ENCODE measurements at places on chromosomes 2 and 18.

GRCh38 chr18:45339810-45340550, 275.3 kb upstream of the SLC14A2 start:
- DNase-seq = no peak

DNA sequence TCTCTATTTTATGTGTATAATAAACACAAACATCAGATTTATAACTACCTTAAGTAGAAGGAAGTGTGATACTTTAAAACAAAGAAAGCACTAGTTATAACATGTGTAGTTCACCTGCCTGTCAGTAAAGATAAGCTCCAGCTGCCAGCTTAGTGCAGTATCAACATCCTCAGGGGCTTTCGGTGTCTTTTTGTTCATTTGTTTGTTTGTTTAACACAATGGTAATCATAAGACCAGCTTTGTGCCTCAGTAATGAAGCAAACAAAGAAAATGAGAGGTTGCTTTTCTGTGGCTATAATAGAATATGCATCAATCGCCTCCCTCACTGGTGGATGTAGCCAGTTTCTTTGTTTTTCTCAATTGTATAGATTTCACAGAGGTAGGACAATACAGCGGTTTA, 1499.0 kb upstream of the TMEFF2 start:
- no peak for DNase-seq

GRCh38 chr2:173355866-173356508, 1.3 kb downstream of the CDCA7 start:
- no peak for DNase-seq

DNA sequence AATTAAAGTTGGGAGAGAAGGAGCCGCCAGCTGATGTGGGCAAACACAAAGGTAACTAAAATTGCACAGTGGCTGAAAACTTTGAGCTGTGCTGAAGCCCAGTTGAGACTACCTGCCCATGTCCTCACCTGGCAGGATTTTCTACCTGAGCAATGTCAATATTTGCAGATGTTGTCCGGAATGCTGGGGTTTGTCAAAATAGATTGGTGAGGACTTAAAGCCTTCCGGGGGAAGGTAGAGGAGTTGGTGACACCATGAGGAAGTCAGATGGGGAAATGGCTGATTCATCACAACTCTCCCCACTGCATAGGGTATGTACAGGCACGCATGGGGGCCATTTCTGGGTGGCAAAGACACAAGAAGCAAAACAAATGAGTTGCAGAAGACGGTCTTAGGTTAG, 114.9 kb downstream of the ALK start:
- DNase-seq = no peak

GRCh38 chr2:222362336-222362735, 62.0 kb upstream of the SGPP2 start:
- DNase-seq = no peak

DNA sequence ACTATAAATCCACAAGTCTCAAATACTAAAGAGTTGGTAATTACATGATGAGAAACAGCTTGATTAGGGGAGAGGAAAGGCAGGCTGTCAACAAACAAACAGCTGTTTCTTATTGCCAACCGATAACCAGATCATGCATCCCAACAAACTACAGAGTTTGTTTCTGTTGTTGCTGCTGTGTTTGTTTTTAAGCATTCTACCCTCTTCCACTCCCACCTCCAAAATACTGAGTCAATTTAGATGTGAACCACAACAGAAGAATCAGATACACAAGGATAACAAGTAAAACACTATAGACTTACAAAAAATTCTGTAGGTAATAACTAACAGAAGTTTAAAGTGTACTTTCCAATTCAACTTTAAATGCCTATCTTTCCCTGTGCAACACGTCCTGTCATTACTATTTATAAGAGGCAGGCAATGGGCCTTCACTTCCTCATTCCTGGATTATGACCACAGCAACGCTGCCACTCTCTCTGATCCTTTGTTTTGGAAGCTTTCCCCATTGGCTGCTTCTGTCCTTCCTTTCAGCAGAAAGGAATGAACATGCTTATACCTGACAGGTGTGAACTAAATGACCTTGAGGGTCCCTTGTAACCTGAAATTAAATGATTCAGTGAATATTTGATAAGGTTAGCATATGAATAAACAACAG, 152.0 kb downstream of the SRBD1 start:
- DNase-seq = no peak

- no peak for DNase-seq
Measured at GRCh38 chr2:177058747-177059146, 153.8 kb upstream of the HNRNPA3 start.

GRCh38 chr18:53952700-53953099, 271.8 kb downstream of the MBD2 start:
- no peak for DNase-seq

GRCh38 chr2:170484552-170484951, 230.6 kb upstream of the SP5 start:
- DNase-seq = no peak

GRCh38 chr2:19810148-19810547, 91.6 kb downstream of the TTC32 start:
- no peak for DNase-seq

- no peak for DNase-seq
Measured at GRCh38 chr2:117232305-117232704, 582.2 kb upstream of the DDX18 start.

DNA sequence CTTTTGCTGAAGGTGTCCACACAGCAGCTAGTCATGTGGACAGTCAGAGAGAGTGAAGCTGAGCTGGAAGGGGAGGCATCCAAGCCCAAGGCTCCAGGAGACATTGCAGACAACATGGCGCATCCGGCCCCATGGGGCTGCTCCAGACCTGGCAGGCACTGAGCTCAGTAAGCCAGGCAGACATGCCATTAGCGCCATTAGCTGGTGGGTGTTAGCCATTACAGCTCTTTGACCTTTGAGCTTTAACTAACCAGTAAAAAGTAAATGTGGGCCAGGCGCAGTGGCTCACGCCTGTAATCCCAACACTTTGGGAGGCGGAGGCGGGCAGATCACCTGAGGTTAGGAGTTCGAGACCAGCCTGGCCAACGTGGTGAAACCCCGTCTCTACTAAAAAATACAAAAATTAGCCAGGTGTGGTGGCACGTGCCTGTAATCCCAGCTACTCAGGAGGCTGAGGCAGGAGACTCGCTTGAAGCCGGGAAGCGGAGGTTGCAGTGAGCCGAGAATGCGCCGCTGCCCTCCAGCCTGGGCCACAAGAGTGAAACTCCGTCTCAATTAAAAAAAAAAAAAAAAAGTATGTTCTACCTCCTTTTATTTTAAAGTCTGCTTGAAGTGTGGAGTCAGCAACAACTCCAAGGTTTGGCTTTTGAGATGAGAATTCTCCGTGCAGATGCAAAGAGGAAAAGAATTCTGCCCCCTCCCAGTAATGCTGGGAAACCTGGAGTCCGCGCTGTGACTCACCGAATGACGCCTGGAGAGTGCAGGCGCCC, 69.4 kb downstream of the TWSG1 start:
- no peak for DNase-seq

GRCh38 chr2:211328126-211328525, 771.7 kb downstream of the CPS1 start:
- DNase-seq = no peak

- DNase-seq = no peak
Measured at GRCh38 chr2:65353046-65353445, 79.4 kb downstream of the SPRED2 start.

DNA sequence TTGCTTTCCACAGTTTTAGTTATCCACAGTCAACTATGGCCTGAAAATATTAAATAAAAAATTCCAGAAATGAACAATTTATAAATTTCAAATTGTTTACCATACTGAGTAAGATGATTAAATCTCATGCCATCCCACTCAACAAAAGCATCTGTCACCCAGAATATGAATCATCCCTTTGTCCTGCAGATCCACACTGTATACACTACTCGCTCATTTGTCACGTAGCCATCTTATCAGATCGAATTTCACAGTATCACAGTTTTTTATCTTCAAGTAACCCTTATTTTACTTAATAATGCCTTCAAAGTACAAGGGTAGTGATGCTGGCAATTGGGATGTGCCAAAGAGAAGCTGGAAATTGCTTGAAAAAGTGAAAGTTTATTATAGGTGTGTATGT, 291.8 kb upstream of the LRATD1 start:
- DNase-seq = no peak

- no peak for DNase-seq
Measured at GRCh38 chr2:47905386-47906156, 727 bp downstream of the FBXO11 start.

DNA sequence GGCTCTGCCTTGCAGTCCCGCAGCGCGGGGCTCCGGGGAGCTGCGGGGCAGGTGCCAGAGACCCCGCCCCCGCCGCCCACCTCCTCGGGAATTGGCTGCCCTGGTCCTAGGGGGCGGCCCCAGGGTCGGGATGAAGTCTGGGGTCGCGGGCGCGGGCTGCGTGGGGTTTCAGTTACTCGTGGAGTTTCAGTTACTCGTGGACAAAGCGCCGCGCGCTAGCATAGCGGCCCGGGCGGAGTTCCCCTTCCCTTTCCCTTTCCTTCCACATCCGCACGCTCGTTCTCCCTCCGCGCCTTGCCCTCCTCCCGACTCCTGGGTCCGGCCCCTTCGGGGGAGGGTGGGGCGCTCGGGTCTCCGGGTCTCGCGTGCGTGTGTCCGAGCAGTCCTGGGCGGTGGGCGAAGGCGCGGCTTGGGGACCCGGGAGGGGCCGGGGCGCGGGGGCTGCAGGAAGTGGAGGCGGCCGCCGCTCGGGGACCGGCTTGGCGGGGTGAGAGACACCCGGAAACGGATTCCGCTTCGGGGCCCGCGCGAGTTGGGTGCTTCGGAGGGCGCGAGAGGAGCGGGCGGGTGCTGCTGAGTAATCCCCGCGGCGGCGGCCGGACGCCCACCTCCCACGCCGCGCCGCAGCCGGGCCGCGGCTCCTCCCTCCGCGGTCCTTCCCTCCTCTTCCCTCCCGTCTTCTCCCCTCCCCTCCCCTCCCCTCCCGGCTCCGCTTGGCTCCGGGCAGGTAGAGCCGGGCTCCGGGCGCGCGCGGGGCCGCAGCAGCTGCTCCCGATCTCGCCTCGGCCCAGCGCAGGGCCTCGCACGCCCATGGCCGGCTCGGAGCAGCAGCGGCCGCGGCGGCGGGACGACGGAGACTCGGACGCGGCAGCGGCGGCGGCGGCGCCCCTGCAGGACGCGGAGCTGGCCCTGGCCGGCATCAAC, at the start of gene TTC39C:
TTC39C (plus strand) TSS at position 693 of the 924 bp plus-strand sequence; CDS start at position 811, 118 bp downstream.
- DNase-seq = peak; percentile 68

DNA sequence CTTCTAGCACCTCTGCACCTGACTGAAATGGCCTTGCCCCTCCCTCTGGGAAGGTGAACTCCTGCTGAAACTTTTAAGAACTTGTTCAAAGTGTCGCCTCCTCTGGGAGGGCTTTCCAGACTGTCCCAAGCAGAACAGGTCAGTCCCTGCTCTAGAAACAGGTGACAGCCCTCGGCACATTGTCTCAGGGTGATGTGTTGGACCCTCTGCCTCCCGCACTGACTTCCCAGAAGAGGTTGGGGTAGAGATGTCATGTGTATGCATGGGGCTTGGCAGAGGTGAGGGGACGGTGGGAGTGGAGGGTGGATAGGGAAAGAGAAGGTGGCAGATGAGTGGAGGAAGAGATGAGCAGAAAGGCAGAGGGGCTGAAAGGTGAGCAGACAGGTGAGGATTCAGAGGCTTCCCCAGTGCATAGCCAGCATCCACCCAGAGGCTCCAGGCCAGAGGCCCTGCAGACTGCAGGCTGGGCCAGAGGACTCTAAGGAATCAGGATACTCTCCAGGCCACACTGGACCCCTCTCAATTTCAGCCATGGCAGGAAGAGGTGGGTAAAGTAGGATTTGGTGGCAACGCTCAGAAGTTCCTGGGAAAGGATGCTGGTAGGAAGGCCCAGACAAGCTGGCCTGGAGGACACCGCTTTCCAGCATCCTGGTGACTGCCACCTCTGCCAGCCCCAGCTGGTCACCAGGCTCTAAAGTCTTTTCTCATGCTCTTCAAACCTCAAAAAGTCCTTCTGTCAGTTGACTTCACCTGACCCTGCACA, 24.8 kb upstream of the TNS1 start:
- no peak for DNase-seq

DNA sequence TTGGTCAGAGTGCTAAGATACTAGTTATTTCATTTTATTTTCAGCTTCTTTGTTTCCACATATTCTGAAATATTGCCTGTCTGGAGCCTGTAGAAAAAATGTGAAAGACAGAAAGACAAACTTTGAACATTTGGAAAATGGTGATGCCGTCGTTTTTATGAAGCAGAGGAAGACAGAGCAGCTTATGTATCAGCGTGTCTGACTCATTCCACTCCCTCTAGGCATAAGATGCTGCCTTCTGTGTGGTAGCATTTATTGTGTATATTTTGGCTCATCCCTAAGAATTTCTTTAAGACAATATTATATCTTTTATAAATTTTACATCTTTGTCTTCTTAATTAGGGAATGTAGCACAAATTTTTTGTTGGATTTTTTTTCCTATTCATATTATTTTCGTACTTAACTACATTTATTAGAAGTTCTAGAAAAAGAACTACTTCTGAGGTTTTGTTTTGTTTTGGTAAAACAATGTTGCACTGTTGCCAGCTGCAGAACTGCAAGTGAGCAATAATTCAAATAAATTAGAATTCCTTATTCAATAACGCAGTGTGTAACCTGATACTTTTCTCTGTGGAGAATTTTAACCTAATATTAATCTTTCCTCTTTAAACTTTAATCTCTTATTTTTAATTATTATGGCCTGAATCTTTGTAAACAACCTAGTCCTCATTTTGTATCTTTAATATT, 300.4 kb downstream of the ZNF407 start:
- DNase-seq = no peak

DNA sequence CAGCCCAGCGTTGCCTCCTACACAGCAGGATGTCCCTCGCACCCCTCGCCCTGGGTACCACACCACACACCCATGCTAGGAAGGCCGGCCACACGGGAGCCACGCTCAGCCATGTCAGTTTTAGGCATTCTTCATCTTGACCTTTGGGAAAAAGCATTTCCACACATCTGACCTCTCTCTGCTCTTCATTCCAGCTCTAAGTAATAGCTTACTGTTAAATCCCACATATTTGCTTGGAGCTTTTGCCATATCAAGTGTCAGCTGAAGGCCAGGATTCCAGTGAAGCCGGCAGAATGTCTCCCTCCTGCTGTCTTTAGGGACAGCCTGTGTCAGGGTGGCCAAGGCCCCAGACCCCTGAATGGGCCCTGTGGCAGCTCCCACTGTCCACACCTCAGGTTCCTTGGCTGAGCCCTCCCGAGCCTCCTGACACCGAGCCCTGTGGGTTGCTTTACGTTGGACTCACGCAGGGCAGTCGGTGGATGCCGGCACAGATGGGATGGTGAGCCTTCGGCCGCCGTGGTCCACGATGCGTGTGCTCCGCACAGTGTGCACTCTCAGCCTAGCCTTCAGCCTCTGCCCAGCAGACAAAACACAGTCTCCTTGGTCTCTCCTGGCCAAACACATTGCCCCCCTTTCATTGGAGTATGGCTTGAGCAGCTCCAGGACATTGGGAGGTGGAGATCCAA, 202.0 kb downstream of the SEPTIN10 start:
- no peak for DNase-seq

- no peak for DNase-seq
Measured at GRCh38 chr2:68231061-68231372, 21.3 kb downstream of the PPP3R1 start.

DNA sequence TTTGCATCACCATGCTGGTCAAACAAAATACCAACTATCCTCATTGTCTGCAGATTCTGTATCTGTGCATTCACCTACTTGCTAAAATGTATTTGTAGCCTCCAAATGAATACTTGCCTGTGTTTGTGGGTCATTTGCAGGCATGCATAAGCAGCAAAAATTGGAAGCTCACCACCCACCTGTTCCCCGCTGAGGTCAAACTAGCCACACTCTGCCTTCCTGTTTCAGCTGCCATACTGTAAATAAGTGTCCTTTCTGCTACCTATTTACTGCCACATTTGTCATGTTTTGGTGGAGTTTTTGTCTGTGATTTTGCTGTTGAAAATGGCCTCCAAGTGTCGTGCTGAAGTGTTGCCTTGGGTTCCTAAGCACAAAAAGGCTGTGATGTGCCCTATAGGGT, 50.0 kb upstream of the ACMSD start:
- no peak for DNase-seq
